ENCODE measurements at places on chromosomes 2 and 18.

- DNase-seq, result no peak
Observed at GRCh38 chr2:28496781-28497180, 921 bp downstream of the PLB1 start.

DNA sequence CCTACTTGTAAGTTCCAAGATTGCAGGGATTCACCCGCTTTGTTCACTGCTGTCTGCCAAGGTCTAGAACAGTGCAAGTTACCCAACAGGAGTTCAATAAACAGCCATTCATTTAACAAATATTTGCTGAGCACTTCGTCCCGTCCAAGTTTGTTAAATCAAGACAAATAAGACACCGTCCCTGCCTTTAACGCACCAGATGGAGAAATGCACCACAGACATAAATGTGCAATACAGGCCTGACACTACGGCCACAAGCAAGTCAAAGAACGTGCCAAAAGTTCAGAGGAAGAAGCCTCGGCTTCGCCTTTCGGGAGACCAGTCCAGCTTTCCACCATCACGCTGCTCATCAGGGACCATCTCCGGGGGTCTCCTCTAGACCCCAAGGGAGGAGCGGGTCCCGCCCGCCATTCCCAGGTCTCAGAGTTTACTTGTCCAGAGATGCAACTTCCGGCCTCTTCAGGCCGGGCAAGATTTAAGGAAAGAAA is 429 bp downstream of the C2orf76 start:
- DNase-seq, result no peak

GRCh38 chr2:74982577-74982976 is 24.1 kb downstream of the POLE4 start:
- DNase-seq, result no peak

DNA sequence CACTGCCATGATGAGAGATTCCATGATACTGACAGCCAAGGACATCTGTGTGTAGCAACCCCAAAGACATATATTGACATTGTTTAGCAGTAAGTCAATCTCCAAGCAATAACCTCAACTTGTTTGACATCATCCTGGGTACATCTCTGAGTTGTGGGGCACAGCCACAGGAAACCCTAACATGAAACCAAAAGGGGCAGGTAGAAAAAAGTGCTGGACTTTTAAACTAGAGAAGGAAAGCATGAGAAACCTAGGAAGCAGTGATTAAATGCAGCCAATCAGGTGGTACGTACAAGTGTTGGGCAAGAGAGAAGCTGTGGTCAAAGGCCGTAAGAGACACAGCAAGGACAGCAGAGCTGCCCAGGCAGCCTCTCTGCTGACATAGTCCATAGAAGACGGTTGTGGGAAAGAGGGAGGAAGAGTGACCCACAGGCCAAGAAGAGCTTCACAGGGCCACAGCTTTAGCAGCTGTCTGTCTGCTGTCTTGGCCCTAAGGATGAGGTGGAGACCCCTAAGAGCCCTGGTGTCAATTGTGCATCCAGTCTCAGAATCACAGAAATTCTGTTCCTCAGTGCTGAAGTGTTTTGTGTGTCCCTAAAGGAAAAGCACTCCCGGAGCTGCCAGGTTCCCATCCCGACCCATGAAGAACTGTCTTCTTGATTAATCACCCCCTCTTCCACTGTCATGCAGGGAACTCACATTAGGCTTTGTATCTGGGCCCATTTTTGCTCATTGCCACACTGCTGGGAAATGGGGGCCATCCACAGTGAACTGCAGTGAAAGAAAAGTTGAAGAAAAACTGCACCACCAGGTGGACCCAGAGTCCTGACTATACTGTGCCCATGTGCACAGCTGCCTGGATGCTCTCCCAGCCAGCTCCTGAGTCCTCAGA is 25.4 kb upstream of the CHN1 start:
- DNase-seq, result no peak

DNA sequence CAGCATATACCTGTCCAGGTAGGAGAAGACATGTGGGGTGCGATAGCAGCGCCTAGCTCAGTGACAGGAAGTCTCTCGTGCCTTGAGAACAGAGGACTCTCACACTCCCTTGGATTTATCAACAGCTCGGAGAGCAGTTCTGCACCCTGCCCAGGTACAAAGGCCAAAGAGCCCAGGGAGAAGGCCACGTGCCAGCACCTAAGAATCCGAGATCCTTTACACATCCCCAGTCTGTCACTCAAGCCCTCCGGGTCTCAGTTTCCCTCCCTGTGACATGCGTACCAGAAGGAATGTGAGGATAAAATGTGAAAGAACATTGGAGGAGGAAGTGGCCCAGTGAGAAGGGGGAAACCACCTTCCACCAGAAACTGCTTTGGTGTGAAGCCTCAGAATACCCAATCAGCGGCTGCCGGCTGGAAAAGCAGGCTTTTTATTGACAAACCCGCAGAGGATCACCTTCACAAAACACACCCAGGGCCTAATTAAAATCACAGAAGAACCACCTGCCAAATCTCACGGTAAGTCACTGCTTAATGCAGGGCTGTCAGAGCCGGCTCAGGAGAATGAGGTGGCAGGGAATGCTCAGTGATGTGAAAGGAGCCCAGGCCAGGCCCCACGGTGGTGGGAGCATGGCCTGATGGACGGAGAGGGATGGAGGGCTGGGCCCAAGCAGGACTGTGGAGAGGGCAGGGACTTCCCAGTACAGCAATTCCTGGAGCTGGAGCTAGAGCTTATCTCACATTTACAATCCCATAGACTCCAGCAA is 66.3 kb downstream of the MYO5B start:
- DNase-seq, result no peak

- no peak for DNase-seq
Observed at GRCh38 chr2:143683977-143684376, 554.8 kb downstream of the ARHGAP15 start.

GRCh38 chr2:234796045-234796591 is 155.7 kb upstream of the SH3BP4 start:
- peak; percentile 0 for DNase-seq

DNA sequence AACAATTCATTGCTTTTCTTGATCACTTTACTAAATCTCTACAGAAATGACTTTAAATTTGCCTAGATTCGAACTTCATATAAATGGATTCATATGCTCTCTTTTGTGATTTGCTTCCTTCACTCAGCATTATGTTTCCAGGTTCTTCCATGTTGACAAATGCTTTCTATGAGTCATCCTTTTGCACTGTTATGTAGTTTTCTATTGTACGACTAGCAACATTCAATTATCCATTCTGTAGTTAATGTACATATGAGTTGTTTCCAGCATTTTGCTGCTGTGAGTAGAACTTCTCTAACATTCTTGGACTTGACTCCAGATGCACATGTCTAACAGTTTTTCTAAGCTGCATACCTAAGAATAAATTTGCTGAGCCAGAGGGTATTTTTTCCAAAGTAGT is 66.5 kb upstream of the NEUROD1 start:
- DNase-seq, result no peak

- DNase-seq, result no peak
Observed at GRCh38 chr2:145339646-145340045, 819.7 kb upstream of the ZEB2 start.

DNA sequence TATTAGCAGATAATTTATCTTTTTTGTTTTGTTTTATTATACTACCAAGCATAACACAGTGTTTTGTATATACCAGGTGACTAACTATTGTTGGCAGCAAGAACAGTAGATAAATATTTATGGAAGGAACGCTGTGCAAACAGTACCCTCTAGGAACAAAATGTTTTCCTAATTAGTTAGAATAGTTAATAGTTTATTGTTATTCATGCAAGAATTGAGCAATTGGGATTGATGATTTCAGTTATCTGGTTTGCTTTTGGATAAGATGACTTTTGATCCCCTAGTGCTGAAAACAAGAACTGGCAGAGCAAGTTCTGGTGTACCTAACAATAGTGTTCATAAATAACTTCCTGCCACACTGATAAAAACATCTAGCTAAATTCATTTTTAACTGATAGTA is 323.3 kb downstream of the TGIF1 start:
- DNase-seq, result no peak

- DNase-seq, result no peak
Observed at GRCh38 chr2:218963601-218964000, 4.1 kb downstream of the CDK5R2 start.

DNA sequence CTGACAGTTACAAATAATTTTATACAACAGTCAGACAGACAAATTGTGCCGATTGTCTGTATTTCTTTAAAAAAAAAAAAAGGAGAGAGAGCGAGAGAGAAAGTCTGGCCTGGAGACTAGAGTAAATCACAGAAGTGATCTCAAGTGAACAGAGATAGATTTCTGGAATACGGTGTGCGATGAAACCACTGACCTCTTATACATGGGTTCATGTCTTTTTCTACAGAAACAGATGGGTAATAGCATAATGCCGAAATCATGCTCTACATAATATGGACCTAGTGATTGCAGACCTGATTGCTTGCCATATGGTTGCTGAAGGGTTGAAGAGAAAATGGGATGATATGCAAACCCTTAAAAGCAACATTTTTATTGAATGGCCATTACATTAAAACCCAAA is 403.3 kb upstream of the FANCL start:
- DNase-seq, result no peak

- no peak for DNase-seq
Observed at GRCh38 chr18:13465124-13465446, 246.5 kb downstream of the LDLRAD4 start.

DNA sequence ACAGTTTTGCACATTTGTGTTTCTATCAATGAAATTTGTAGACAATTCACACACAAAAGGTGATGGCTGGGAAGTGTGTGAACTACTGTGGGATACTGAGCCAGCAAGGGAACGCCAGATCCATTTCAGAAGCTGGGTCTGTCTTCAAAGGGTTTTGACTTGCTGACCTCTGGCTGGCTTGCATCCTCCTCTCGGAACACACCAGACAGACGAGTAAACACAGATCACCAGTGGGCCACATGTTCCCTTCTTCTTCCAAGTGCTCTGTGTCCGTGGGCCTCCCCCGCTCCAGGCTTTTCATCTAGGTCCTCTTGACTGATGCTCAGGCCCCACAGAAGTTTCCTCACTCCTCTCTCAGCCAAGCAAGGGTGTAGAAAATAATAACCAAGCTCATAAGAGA is 122.2 kb upstream of the OSR1 start:
- no peak for DNase-seq

- no peak for DNase-seq
Observed at GRCh38 chr2:71990122-71990521, 157.5 kb downstream of the CYP26B1 start.

DNA sequence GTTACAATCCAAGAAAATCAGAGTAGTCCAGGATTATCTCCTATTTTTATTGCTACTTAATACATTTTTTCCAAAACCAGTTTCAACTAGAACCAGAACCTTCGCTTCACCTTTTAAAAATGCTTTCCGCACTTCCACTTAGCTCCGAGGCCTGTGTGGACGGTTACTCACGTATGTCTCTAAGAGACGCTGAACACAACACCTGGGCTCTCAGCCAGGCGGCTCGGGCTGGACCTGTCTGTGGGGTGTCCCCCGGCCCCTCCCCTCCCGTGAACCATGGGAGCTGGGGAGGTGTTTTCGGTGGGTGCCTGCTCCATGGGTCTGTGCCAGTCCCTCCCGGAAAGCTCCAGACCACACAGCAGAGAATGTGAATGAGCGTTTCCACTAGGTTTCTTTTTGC is 223.8 kb downstream of the GLI2 start:
- DNase-seq, result no peak

GRCh38 chr2:70643715-70644114 is 90.1 kb upstream of the TGFA start:
- no peak for DNase-seq

GRCh38 chr18:31942291-31942998 is 483 bp downstream of the TRAPPC8 start:
- peak; percentile 67 for DNase-seq

DNA sequence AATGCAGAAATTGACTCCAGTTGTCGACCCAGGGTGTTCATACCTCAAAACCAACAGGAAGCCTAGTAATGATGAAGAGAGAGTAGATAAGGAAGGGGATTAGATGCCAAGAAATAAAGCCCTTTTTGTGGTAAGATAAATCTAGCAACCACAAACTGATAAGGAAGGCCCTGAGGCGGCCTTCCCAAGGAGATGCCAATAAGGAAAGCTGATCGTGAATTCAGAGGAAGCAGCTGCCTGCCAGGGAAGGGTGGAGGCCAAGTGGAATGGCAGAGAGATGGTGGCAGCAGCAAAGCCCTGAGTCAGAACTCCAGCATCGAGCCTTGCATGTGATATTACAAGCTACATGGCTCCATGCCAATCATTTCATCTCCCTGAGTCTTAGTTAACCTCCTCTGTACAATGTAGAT is 126.3 kb downstream of the IRS1 start:
- DNase-seq, result no peak

DNA sequence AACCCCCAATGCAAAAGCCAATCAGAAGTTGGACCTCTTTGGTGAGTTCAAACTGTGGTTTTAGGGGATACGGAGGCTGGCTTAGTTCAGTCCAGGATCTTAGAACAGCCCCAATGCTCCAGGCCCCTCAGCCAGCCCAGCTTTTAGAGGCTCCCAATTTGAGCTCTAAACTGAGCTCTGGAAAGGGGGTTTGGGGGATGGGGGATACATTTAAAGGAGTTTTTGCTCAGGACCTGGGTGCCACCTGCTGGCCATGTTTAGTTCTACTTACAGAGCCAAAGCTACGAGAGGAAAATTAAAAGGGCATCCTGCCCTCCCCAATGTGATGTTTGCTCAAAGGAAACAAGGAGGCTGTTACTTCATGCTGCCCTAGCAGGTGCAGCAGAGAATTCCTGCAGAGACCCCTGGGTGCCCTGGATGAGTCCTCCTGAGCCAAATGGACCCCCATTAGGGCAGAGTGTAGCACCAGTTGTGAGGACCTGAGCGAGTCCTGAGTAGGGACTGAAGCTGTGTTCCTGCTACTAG is 15.9 kb upstream of the TMEM214 start:
- DNase-seq, result peak; percentile 32

DNA sequence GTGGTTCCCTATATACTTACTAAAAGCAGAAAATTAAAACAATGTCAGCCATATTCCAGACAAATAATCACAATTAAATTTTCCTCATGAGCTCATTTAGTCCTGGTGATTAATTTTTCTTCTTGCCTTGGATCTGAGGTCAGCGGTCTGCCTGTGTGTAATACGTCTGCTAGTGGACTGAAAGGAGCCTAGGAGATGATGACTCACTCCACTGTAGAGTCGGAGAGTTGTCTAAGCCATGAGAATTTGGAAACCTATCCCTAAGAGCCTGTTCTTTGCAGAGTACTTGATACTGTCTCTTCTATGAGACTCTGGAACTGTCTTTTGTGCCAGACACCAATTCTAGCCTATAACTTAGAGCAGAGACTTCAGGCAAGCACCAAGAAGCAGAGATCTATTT is 94.2 kb upstream of the RAB27B start:
- no peak for DNase-seq

GRCh38 chr18:21632393-21632792 is 20.3 kb downstream of the SNRPD1 start:
- no peak for DNase-seq

GRCh38 chr18:23872701-23873550 is 141.6 kb upstream of the TTC39C start:
- DNase-seq, result no peak

GRCh38 chr2:203461746-203462145 is 73.4 kb downstream of the RAPH1 start:
- no peak for DNase-seq
